Activated T-cell treated with anti-CD3 and anti-CD28 coated beads, Interleukin-2, amount 50 U/mL, for 72 hours (primary cell): ENCODE measurements at places on chromosomes 16 and 17. TPM values are rescaled to one million over a fixed set of nuclear protein-coding genes. Genes with fewer than 3 reads are reported as not detected.

The ANKRD40CL gene
- not detected for total RNA-seq

The PMP22 gene
- not detected for total RNA-seq

DNA sequence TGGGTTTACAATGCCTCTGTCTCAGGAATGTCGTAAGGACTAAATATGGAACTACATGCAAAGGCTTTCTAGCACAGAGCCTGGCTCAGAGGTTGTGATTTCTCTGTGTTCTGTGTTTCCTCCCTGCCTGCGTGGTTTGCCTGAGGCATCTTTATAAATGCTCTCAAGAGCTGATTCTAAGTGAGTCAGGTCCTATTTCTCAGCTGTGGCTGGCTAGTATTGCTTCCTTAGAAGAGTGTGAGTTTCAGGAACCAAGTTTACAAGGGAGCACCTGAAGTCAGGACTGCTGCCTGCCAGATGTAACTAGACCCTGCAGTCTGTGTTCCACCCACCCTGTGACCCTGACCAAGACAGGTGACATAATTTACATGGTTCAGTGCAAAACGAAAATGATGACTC is 8.0 kb upstream of the CCL1 start:
- H3K27ac ChIP-seq: peak overlapping the region; percentile 34
- H3K4me3 ChIP-seq: peak overlapping the region; percentile 44
- H3K4me1 ChIP-seq: peaks cover 21% of the 10 kb centered on the region
- DNase-seq: peak; percentile 12
- H3K36me3 ChIP-seq: no peaks in the 10 kb centered on the region

- H3K27me3 ChIP-seq: no peaks in the 10 kb centered on the region
- no peaks in the 10 kb centered on the region for H3K36me3 ChIP-seq
- peaks cover 37% of the 10 kb centered on the region for H3K4me1 ChIP-seq
- no peak overlapping the region for H3K27ac ChIP-seq
Measured at GRCh38 chr17:38358586-38359513, 7.2 kb downstream of the SOCS7 start.

GRCh38 chr17:17749025-17749772 is 67.9 kb downstream of the RAI1 start:
- no peak for DNase-seq
- no peaks in the 10 kb centered on the region for H3K27me3 ChIP-seq
- H3K27ac ChIP-seq: peak overlapping the region; percentile 95
- H3K36me3 ChIP-seq: no peaks in the 10 kb centered on the region
- peaks cover 62% of the 10 kb centered on the region for H3K4me1 ChIP-seq

- no peaks in the 10 kb centered on the region for H3K4me1 ChIP-seq
- H3K27ac ChIP-seq: no peak overlapping the region
- no peaks in the 10 kb centered on the region for H3K36me3 ChIP-seq
- H3K27me3 ChIP-seq: peaks cover 20% of the 10 kb centered on the region
Measured at GRCh38 chr17:16969931-16970906, 1.7 kb downstream of the TNFRSF13B start.

DNA sequence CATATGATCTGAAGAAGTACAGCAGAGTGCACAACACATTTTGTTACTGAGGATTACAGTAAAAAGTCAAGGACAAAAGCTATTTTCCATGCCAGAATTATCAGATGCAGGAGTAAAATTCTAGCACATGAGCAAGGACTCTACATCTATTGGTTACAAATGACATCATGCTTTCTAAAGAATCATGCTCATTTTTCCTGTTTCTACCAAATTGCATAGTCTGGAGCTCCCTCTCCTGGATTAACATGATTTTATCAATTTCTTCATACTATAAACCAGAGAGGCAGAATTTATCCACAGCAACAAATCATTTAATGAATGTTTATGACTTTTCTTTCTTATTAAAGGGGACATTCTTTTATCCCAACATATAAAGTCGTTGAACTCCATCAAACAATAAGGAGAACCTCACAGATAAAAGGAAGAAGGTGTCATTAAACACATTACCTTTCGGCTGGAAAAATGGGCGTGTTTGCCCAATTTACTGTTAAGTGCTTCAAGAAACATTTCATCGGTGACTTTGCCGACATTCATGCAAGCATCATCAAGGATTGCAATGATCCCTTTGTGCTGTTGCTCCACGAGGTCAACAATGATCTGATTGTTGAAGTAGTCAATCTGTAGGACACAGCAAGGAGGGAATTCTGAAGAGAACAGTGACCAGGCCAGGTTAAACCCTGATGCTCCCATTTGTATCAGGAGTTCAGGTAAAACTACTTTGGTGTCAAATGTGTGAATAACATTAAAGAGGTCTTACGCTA is 121.7 kb downstream of the MYO1D start:
- H3K4me1 ChIP-seq: peaks cover 19% of the 10 kb centered on the region
- no peaks in the 10 kb centered on the region for H3K36me3 ChIP-seq
- DNase-seq: no peak
- no peak overlapping the region for H3K4me3 ChIP-seq
- no peaks in the 10 kb centered on the region for H3K27me3 ChIP-seq

- H3K36me3 ChIP-seq: peaks cover 32% of the 10 kb centered on the region
- peak overlapping the region; percentile 69 for H3K27ac ChIP-seq
- DNase-seq: no peak
- H3K4me1 ChIP-seq: peaks cover 85% of the 10 kb centered on the region
- H3K27me3 ChIP-seq: no peaks in the 10 kb centered on the region
Measured at GRCh38 chr17:46166692-46167249, 26.5 kb downstream of the KANSL1 start.
